Stimulated activated naive CD4-positive, alpha-beta T cell treated with Interleukin-2 at 50 U/mL for 16 hours (primary cell): ENCODE measurements at places on chromosomes 12 and 14.
A peak's percentile ranks its signal among the peaks of the same experiment; 100 is the strongest.

- no peak for DNase-seq
These were observed 137.7 kb downstream of the SPTSSA start for GRCh38 chr14:34324363-34324795.

GRCh38 chr12:108751821-108752220 lies 20.5 kb upstream of the CORO1C start:
- DNase-seq, result no peak

DNA sequence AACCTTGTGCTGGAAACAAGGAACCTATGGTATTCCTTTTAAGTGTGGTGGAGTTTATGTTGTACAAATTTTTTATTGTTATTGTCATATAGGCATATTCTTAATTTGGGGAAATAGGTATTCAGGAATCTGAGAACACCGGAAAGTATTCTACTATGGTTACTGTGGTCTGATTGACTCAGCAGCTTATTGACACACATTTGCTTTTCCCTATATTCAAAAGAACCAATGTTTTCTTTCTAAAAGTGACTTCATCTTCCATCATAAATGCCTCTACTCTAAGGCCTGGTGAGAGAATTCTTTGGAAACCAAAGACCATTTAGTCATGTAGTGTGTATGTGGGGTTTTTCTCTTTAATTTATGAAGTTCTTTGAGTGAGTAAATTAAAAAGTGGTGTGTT lies 474.8 kb downstream of the TMTC2 start:
- DNase-seq, result no peak

- DNase-seq, result no peak
These were observed 28.4 kb upstream of the A2M start for GRCh38 chr12:9143929-9144729.

GRCh38 chr12:92141591-92142121 lies 4.0 kb downstream of the BTG1 start:
- no peak for DNase-seq

DNA sequence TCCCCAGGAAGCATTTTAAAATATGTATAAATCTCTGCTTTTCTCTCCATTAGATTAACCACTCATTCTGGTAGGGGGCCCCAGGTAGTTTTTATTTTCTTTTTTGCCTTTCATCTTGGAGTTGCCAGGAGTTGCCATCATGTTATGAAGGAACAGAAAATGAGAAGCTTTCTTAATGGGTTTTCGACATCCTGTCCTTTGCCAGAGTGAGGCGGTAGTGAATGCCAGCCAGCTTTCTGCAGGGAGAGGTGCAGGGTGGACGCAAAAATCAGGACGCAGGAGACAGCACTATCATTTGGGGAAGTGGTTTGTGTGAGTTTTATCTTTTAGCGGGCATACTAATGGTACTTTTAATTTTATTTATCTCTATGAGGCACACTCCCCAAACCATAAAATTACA lies 1.7 kb downstream of the RASSF8 start:
- no peak for DNase-seq

DNA sequence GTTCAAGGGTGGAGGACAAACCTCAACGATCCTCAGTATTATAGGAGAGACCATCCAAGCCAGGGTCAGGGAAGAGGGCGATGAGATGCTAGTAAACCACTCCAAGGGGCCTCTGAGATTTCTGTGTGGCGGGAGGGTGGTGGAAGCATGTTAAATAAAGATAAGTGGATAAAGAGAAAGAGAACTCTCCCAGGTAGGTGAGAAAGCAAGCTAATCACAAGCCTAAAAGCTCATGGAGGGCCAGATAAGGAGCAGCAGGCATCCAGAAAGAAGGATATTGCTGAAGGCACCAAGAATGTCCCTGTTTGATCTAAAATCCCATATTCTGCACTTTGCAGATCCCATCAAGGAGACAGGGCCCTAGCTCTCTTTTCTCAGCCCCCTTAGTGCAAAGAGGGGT lies 48.3 kb upstream of the PARP11 start:
- DNase-seq, result no peak

- DNase-seq, result no peak
These were observed 37.1 kb downstream of the SLC8B1 start for GRCh38 chr12:113297621-113298471.

- DNase-seq, result peak; percentile 9
These were observed 29.8 kb upstream of the CDKN3 start for GRCh38 chr14:54366736-54367735.
